ENCODE measurements at places on chromosomes 7 and 10.

- DNase-seq: peak; percentile 50
These were observed 19.8 kb upstream of the CLDN12 start for GRCh38 chr7:90383422-90383821.

DNA sequence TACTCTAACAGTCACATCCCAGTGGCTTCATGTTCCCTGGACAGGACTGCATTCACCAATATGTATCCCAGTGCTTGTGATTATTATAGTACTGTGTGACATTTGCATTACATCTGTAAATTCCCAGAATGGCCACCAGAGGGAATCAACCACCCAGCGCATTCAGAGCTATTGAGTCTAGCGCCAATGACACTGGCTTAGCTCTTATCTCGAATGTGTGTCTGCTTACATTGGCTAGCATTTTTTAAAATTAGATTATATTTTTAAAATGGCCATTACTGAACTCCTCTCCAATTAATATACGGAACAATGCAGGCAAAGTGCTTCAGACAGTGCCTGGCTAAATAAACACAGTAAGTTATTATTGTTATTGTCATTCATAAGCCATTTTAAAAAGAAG lies 36.3 kb downstream of the TRIL start:
- DNase-seq: no peak

- DNase-seq: no peak
These were observed 18.2 kb downstream of the CCDC6 start for GRCh38 chr10:59887972-59888640.

- DNase-seq: no peak
These were observed 24.5 kb downstream of the CHST15 start for GRCh38 chr10:124068929-124069328.

- no peak for DNase-seq
These were observed 404.7 kb upstream of the PODXL start for GRCh38 chr7:131961054-131961680.

DNA sequence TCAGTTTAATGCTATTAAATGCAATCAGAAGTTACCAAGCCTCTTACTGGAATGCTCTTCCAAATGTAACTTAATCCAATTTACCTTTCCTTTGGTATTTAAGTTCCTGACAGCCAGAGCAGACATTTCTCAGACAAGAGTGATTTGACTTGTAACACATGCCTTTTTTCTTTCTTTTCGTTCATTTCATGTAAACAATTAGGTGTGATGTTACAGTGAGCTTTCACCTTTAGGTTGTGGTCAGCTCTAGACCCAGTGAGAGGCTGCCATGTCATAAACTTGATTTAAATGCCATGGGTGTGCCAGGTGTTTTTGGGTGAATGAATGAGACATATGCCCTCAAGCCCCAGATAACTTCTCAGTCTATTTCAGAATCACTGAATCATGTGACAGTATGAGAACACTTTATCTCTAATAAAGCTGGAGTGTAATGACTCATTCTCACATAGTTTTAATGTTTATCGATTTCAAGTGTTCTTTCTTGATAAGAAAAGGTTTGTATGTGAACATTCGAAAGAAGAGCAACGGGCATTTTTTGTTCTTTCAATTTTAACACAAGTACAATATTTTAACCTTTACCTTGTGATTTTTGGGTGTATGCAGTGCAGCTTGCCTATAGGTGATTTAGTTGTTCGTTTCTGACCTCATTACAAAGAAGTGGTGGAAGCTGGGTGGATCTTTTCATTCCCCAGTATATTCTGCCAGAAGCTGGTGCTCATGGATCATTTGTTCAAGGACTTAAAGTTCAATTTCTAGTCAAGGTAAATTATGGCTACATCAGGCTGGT lies 61.5 kb downstream of the CHN2 start:
- DNase-seq: no peak

GRCh38 chr7:3103614-3104398 lies 60.1 kb upstream of the CARD11 start:
- no peak for DNase-seq

DNA sequence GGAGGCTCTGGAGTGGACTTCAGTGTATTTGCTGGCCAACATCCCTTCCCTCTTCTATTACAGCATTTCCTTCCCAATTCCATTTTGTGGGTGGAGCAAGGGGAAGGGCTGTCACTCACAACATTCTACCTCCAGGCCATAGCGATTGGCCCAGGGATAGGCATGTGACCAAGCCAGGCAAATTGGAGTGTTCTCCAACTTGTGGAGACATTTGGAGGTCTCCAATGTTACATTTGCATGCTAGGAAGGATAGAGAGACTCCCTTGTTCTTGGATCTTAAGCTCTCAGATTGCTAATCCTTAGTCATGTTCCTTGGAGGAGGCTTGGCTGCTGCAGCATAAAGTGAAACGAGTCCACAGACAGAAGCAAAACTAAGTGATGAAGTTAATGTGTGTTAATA lies 95.6 kb upstream of the KIF5B start:
- no peak for DNase-seq

DNA sequence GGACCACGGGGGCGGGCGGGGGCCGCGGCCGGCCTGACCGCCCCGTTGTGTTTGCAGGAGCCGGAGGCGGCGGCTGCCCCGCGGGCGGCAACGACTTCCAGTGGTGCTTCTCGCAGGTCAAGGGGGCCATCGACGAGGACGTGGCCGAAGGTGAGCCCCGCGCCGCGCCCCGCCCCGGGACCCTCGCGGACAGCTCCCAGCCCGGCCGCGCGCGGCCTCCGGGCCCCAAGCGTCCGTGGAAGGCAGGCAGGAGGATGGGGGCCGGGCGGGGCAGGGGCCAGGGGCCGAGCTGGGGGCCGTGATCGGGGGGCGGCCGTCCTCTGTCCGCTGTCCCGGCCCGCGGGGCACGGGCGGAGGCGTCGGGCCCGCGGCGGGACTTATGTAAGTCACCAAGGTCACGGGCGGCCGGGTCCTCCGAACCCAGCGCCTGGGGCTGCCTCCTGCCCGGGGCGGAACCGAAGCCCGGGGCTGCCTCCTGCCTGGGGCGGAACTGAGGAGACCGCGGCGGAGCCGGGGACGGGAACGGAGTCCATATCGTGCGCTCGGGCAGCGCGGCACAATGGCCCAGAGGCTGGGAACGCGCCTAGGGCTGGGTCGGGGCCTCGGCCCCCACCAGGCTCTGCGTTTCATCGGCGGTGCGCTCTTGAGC lies 497 bp downstream of the PPP2R2D start:
- no peak for DNase-seq

DNA sequence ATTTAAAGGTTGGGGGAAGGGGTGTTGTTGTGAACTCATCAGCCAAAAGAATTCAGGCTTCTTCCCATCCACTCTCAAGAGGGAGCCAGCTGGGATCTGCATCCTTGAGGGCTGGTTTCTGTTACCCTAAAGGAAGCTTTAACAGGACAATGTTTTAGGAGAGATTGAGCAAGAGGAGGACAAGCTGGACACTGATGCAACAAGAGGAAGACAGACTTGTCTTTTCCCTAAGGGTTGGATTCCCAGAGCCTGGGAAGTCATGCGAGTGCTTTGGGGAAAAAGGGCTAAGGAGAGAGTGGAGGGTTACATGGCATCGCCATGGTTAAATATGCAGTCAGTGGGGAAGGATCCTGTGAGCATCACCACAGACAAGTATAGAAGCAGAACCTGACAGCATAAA lies 47.6 kb upstream of the PDE1C start:
- no peak for DNase-seq

- DNase-seq: no peak
These were observed 28.7 kb upstream of the CD36 start for GRCh38 chr7:80609751-80610150.

GRCh38 chr7:46742601-46743000 lies 821.5 kb upstream of the IGFBP3 start:
- DNase-seq: no peak

GRCh38 chr10:34985823-34986222 lies 104.3 kb downstream of the CUL2 start:
- DNase-seq: no peak

DNA sequence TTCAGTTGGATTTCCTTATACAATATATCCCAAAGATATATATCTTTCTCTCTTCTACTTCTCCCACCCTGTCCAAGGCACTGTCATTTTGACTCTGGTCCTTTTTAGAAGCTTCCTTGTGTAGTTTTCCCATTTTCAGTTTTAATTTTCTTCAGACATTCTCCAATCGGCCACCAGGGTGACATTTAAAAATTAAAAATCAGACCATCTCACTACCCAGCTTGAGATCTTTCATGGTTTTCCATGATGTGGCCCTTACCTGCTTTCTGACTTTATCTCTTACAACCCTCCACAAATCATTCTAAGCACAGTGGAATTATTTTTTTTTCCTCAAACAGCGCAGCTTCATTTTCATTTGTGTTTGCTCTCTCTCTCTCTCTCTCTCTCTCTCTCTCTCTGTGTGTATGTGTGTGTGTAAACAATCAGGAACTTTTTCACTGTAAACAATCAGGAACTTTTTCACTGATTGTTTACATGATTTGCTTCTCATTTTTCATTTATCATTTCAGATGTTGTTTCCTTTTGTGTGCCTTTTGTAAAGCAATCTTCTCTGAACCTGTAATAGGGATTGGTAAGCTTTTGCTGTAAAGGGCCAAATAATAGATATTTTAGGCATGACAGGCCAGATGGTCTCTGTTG lies 348.9 kb downstream of the ATRNL1 start:
- no peak for DNase-seq

DNA sequence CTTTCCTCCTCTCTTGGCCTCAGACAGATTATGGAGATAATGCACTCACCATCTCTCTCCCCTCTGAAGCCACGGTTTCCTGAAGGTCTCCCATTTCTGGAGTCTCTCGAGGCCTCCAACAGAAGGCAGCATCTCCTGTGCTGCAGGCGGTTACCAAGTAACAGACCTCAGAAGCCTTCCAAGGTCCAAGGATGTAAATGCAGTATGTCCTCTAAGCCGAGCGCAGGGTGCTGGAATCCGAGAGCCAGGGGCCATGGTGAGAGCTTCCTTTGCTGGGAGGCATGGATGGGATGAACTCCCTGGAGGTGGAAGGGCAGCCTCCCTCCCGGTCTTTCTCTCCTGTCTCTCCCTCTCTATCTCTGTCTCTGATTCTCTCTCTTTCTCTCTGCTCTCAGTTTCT lies 79.8 kb downstream of the ADARB2 start:
- DNase-seq: no peak

- no peak for DNase-seq
These were observed 221.7 kb upstream of the DKK1 start for GRCh38 chr10:52092390-52092789.

DNA sequence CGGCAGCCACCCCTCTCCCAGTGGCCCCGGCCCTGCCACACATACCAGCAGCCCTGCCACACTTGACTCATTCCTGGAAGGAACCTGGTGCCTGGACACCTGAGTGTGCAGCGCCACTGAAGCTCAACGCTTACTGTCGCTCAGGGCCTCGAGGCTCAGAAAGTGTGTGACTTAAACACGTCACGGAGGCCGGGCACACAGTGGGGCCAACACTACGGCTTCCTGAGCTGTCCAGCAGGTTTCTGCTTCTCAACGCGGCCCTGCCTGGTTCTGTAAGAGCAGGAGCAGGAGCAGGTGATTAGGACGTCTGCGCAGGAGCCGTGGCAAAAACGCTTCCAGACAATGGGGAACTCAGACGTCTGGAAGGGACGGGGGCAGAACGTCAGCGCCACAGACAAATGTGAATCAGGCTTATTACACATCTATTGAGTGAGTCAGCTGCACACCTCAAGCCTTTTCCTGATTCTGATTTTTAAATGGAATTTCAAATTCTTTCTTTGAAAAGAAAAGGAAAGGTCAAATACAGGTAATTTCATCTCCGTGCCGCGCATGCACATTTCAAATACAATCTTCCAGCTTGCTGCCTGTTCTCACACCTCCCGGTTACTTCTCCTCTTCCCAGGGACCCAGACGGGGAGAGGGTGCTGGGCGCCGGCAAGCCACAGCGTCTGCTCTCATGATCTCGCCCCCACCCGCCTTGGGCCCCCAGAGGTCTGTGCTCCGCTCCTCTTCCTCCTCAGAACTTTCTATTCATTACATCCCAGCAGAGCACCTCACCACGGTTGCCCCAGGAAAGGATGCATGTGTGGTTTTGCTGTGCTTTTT lies 66.6 kb downstream of the ADARB2 start:
- no peak for DNase-seq

- no peak for DNase-seq
These were observed 123.1 kb upstream of the INHBA start for GRCh38 chr7:41825927-41826480.

GRCh38 chr10:73253225-73253555 lies 746 bp upstream of the MRPS16 start:
- no peak for DNase-seq

GRCh38 chr7:79434867-79435266 lies 18.6 kb downstream of the MAGI2 start:
- no peak for DNase-seq

DNA sequence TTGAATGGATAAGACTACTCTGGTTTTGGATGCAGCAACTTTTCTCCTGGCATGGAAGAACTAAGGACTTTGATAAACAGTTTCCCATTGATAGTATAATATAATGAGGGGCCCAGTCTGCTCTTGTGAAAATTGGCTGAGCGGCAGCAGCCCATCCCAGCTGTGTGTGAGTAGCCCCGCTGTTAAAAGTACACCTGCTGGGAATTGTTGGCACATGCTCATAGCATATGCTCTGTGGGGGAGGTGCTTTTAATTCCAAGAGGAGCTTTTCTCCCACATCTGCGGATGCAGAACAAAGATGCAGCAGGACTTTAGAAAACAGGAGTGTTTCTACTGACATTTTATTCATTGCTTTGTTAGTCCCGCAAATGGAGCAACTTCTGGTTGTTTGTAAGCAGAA lies 19.0 kb downstream of the SRI start:
- DNase-seq: no peak

DNA sequence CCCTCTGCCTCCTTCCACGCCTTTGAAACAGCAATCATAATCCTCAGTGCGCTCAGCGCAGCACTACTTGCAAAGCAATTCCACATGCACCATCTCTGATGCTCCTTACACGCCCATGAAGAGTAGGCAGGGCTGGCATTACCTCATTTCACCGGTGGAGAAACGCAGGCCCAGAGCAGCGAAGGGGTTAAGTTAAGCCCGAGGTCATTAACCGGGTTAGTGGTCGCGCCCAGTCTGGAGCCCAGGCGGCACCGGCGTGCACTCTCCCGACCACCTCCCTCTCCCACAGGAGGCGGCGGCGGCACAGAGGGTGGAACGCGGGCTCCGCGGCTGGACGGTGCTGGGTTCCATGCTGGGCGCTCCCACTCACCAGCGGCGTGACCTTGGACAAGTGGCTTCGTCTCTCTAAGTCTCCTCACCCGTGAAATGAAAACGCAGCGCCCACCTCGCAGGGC lies 515 bp downstream of the FASTK start:
- DNase-seq: no peak

GRCh38 chr7:139725858-139726484 lies 51.8 kb downstream of the HIPK2 start:
- no peak for DNase-seq

- DNase-seq: no peak
These were observed 529 bp downstream of the HPS1 start for GRCh38 chr10:98446151-98446660.

DNA sequence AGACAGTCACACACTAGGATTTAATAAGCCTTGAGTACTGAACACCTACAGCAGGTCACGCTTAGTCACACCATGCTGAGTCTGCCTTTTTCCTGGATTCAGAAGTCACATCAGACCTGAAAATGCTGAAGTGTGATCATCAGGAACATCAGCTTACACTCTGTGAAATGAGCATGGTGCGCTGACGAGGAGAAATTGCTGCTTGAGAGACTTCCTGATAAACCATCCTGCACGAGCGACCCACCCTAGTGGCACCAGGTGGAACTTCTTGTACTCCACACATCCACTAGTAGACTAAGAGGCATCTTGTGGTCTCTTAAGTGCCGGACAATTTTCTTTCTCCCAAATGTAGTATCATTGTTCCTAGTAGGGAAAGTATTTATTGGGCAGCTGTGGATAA lies 51.8 kb upstream of the MRLN start:
- DNase-seq: no peak

- DNase-seq: no peak
These were observed 885.2 kb upstream of the AUTS2 start for GRCh38 chr7:68712956-68713495.
